ENCODE measurements at places on chromosomes 6 and 20. TPM values are rescaled to one million over a fixed set of nuclear protein-coding genes. Genes with fewer than 3 reads are reported as not detected.

- no peak for DNase-seq
Observed at GRCh38 chr6:157570752-157571151, 189.8 kb downstream of the ZDHHC14 start.

DNA sequence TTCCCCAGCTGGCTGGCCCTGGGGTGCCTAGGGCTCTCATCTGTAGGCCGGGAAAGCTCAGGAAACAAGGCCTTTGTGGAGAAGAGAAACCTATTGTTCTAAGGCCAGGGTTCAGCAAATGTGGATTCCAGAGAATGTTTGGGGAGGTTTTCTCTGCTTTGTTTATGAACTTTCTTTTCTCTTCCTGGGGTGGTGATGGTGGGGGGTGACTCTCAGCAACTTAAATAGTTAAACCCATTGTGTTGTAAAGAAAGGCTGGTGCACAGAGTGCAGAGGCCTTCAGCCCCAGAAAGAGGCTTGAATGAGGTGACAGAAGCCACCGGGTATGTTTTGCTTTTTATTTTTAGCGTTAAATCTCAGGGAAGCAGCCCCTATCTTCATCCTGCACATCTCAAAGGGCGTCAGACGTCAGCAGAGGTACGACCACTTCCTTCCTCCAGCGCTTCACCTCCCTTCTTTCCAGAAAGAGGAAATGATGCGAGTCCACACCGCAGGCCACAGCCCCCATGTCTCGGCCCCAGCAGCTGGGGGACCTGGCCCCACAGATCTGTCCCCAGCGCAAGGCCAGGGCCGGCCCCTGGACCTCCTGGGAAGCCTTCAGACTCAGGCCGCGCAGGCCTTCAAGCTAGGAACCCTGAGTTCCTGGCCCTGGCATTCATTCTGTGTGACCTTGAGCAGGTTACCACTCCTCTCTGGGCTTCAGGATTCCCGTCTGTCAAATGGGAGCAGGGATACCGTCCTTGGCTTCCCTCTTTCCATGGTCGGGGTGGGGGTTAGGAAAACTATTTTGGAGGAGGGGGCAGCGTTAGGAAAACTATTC, 605 bp upstream of the PPP1R16B start:
- peak; percentile 91 for DNase-seq

- DNase-seq, result no peak
Observed at GRCh38 chr6:156996265-156996664, 219.1 kb downstream of the ARID1B start.

DNA sequence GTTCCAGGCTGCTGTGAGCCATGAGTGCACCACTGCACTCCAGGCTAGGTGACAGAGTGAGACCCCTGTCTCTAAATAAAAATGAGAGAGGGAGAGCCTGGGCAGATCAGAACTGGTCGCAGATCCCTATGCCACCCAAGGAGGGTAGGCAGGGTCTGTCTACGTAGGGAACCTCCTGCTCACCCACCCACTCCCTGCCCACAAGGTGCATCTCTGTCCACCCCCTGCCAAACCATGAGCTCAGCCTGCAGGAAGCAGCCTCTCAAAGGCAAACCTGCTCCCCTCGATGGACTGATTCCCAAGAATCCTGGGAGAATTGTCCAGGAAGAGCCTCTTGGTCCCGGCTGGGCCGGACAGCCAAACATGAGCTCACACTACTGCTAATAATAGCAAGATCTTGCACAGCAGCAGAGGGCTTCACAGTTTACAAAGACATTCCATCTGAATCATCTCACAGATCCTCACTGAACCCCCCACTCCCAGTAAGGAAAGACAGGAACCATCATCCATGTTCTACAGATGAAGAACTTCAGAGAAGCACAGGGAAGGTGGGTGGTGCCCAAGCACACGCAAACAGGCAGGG, 27.8 kb upstream of the TLDC2 start:
- DNase-seq, result no peak

DNA sequence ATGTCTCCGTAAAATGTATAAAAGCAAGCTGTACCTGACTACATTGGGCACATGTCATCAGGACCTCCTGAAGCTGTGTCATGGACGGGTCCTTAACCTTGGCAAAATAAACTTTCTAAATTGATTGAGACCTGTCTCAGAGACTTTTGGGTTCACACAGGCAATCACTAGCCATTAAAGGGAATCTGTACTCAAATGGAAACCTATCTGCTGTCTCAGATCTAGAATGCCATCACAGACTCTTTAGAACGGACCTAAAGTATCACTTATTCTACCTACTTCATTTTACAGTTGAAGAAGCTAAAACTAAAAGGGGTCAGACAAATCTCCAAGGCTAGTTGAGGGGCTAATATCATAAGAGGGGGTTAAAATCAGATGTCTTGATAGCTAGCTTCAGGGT, 11.1 kb downstream of the SAMD3 start:
- no peak for DNase-seq

DNA sequence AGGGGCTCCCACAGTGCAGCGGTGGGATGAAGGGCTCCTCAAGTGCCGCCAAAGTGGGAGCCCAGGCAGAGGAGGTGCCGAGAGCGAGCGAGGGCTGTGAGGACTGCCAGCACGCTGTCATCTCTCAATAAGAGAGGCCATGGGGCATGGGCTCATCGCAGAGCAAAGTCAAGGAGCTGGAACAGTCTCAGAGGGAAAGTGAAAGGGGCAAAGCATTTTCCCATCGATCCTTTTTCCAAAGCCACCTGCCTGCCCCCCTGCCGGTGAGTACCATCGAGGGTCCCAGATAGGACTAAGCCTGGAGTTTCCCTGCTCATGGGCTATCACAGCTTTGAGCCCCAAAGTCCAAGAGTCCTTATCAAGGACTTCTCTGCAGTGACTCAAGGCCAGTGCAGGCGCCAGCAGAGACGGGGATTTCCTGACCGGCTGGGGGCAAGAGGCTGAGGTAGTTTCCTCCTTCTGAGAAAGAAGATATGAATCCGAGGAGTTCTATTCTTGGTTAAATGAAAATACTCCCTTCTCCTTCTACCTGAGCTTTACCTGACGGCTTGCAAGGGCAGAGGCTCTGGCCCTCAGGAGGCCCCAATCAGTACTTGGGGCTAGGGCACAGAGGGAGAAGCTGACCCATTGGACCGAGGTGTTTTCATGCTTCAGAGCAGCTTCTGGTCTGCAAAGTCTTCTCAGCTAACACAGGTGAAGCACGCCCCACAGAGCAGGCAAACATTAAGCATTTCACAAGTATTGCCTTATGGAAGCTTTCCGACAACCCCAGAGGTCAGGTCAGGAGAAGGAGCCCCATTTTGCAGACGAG, 22.6 kb downstream of the ETV7 start:
- DNase-seq, result no peak

- DNase-seq, result no peak
Observed at GRCh38 chr20:61257611-61258010, 5.5 kb downstream of the CDH4 start.

DNA sequence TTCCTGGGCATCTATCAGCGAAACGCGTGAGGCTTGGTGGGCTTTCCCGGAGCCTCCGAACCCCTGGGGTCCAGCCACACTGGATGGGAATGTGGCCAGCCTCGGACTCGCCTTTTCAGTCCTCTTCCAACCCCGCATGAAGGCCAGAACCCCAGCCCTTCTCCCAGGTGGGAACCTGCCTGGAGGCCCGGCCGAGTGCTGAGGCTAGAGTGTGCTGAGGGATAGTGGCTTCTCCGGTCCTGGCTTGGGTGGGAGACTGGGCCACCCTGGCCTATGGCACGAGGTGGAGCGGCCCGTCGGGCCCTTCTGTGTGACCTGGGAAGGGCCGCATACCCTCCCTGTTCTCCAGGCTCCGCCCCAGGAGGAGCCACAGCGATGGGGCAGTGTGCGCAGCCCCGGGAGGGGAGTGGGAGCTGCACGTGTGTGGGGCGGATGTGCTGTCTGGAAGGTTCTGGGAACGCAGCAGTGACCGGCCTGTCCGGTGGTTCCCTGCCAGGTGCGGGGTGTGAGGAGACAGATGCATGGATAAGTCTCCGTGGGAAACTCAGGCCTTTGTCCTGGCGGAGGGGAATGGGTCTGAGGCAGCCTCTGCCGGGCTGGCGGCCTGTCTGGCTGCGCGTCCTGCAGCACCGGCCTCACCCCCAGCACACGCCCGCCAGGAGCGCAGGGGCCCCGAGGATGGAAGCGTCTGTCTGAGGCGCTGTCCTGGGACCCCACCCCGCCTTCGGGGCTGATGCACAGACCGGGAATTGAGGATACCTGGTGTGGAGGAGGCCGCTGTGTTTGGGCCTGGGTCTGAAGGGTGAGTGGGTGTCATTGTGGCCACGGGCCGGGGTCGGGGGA, 1.1 kb upstream of the BHLHE23 start:
- DNase-seq, result no peak

DNA sequence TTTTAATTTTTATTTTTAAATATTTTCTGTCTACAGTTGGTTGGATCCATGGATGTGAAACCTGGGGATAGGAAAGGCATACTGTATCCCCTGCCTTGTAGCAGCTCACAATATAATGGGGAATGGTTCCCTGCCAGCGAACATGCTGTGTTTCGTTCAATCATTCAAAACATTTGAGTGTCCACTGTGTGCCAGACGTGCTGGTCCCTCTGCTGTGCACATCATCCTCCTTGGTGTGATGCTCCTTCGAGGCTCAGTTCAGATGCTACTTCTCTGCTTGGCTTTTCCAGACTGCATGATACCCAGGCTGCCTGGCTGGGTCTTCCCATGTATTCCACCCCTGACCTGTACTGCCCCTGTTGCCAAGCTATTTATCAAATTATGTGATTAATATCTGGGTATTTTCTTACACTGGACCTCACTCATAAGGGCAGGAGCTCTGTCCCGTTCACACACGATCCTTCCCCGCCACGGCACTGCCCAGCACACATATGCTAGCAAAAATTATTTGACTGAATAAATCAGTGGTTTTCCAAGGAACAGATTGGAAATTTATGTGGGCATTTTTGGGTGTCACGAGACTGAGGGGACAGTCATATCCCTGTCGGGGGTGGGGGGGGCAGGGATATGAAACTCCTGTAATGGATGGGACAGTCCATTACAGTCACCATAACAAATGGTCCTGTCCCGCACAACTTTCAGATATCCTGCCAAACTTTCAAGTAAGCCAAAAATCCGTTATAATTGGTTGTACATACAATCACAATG, 4.9 kb downstream of the SDCBP2 start:
- DNase-seq, result peak; percentile 64

GRCh38 chr6:162090734-162091133, 636.8 kb downstream of the PRKN start:
- DNase-seq, result no peak

DNA sequence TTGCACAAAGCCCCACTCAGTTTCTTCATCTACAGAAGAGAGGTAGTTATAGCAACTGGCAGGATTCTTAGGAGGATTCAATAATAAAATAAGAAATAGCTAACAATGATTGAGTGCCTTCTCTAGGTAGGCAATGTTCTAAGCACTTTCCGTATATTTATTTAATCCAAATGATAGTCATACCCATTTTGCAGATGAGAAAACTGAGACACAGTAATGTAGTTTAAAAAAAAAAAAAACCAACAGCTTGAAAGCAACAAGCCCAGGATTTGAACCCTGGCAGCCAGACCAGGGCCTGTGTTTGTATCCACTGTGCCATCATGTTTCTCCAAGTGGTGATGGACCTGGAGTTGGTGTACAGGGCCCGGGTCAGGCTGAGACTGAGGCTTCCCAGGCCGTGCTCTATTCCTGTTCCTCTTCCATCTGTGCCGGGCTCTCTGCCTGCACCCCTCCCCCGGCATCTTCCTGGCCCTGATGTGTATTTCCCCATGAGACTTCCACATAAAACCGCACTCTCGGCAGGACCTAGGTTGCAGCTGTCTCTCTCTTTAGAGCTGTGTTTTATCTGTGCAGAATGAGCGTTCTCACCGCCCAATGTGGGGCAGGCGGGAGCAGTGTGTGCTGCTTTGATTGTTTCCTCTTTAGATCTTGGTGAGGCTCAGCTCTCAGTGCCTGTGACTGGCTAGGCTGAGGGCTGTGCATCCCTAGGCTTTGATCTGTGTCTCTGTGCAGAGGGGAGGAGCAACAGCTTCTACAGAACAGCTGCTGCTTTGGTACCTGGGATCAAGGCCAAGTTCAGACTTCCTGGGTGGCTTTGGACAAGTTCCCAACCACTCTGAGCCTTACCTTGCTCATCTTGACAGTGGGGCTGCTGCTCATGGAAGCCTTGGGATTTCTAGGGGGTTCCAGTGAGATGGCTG, 49.5 kb downstream of the TOX2 start:
- DNase-seq, result peak; percentile 81

DNA sequence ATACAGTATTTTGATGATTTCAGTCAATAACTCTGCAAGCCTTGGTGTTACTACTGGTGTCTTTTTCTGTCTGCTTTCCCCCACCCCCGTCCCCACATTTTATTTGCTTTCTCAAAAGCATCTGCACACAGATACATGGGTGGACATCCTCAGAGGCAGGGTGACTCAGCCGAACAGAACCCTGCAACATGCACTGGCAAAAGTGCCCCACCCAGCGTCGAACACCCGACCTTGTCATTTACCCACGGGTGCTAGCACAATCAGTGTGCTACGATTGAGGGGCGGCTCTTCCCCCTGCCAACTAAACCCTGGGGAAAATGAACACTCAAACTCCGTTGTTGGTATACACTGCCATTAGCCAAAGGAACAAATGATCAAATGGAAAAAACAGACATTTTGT, 115.9 kb upstream of the NAA20 start:
- no peak for DNase-seq

GRCh38 chr6:54467384-54467783, 159.1 kb downstream of the TINAG start:
- no peak for DNase-seq

- DNase-seq, result no peak
Observed at GRCh38 chr20:40255365-40255764, 433.7 kb downstream of the MAFB start.

GRCh38 chr6:7312616-7313504, at the start of gene SSR1:
TSS of gene SSR1 (minus strand) at chr6:7313199. CDS start at chr6:7313120, 79 bp downstream.
- DNase-seq, result peak; percentile 100

GRCh38 chr20:41750137-41750536, 132.0 kb upstream of the CHD6 start:
- no peak for DNase-seq

DNA sequence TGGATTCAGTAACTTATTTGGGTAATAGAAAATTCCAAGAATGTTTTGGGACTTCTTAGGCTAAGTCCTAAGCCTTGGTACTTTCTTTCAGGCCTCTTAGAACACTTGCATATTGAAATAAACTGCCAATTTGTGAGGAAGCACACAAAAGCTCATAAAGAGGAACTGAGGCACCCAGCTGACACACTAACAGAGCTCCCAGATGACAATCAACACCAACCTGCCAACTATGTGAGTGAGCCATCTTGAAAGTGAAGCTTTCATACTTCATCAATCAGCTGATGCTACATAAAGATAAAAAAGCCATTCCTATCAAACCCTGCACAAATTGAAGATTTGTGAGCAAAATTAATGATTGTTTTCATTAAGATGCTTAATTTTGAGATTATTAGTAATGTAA, 832.5 kb upstream of the EPHA7 start:
- no peak for DNase-seq

- no peak for DNase-seq
Observed at GRCh38 chr6:11702089-11702488, 76.5 kb downstream of the ADTRP start.

PSMB1 gene
- 110 TPM for total RNA-seq

CCDC170 gene
- 1.6 TPM for total RNA-seq

IYD gene
- total RNA-seq, result not detected

C6orf136 gene
- 18.8 TPM for total RNA-seq

ZSCAN23 gene
- 2.5 TPM for total RNA-seq

C6orf58 gene
- total RNA-seq, result not detected

MUCL3 gene
- not detected for total RNA-seq

SLC17A3 gene
- total RNA-seq, result not detected
